ENCODE measurements at places on chromosomes 13 and 19.

- DNase-seq = no peak
Observed at GRCh38 chr19:29576761-29577648, 29.1 kb upstream of the POP4 start.

DNA sequence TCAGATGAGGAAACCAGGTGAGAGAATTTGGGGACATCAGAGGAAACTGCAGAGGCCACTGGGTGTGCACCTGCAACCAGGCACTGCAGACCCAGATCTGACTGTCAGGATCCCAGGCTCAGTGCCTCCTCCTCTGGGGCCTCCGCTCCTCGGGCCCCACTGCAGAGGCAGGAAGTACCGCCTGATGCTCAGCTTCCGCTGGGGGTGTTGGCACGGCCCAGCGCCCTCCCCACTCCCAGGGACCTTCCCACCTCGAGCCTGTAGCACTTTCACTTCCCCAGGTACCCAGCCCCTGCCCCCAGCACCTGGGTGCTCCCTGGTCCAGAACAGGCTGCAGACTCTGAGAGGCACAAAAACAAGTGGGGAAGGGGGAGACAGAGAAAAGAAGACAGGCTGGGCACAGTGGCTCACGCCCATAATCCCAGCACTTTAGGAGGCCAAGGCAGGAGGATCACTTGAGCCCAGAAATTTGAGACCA is 1.4 kb upstream of the CD37 start:
- DNase-seq = no peak

DNA sequence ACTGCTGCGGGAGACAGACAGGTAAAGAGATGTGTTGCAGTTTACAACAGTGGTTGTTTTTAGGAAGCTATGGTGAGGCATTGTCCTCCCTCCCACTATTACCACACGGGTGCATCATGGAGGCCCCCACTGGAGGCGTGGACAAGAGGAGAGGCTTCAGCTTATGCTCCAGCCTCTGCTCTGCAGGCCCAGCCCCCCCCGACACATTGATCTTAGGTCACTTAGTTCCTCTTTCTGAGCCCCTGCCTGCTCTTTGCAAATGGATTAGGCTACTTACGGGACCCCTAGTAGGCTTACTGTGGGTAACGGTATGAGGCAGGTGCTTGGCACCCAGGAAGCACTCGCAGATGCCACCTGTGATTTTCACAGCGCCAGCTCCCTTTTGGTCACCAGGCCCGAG is 123.9 kb downstream of the SLC7A1 start:
- DNase-seq = no peak

- DNase-seq = no peak
Observed at GRCh38 chr19:51147663-51148062, 5.6 kb downstream of the SIGLEC7 start.

Data from activated CD4-positive, alpha-beta T cell treated with anti-CD3 and anti-CD28 coated beads, Interleukin-2, amount 50 U/mL, for 24 hours (primary cell).